ENCODE measurements at places on chromosomes 7 and 10.

DNA sequence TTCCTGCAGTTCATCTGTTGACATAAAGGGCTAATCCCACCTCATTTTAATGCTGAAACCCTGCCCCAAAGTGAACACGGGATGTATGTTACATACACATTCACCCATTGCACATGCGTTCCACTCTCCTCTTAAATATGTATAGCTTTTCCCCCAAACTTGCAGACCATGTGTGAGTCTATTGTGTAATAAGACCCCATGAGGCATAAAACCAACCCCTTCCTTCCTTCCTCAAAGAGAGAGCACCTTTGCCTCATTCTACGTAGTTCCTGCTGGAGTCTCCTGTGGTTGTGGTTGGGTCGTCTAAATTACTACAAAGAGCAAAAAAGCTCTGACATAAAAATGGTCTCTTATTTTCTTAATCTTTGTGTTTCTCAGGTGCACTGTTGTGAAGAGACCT, 345.7 kb upstream of the KLF6 start:
- no peak for DNase-seq

- DNase-seq: no peak
Observed at GRCh38 chr7:36979810-36980248, 255.5 kb upstream of the AOAH start.

DNA sequence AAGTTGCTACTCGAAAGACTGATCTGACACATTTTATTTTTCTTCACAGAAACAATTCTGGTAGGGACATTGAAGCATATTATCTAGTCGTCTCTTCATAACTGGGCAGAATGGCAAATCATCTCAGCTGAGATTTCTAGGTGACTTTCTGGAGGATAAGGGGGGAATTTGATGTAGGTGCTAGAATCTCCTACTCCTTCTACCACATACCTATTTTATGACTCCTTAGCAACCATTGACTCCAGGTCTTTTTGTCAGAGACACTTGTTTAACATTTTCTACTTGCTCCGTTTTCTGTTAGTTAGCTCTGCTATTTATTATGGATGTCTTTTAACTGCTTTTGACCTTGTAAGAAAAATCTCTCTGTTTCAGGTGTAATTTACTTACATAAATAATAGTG, 380.9 kb upstream of the SEMA3C start:
- no peak for DNase-seq

- no peak for DNase-seq
Observed at GRCh38 chr10:23197416-23197861, 5.3 kb downstream of the PTF1A start.

DNA sequence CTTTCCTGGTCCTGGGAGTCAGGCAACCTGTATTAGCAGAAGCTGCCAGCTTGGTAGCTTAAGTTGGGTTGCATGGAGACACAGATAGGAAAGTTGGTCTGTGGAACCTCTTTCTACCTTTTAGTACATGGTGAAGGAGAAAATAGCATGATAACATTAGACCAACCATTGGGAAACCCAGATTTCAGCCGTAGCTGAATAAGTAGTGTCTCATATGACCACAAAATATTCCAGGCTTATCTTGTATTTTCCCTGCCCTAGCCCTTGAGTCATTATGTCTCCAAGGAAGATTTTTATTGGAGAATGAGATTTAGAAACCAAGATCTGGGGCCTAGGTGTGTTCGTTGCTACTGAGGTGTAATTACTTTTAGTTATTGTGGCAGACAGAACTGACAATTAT, 67.2 kb downstream of the CCSER2 start:
- DNase-seq: no peak

GRCh38 chr7:135920478-135920877, 56.7 kb downstream of the MTPN start:
- no peak for DNase-seq

- DNase-seq: no peak
Observed at GRCh38 chr10:1483246-1483645, 254.1 kb downstream of the ADARB2 start.

DNA sequence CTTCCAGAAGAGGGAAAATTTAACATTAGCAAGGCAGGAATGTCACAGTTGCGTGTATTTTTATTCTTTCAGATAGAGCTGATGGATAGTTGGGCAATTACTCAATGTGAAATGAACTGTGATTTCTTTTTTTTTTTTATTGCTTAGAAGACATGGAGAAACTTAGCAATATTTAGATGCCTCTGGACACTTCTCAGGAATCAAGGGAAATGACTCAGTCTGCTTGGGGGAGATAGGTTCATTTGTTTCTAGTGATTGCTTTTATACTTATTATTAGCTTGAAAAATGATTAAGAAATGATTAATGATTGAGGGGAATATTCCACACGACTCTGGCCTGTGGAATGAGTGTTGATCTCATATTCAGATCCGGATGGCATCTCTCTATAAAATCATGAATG, 33.1 kb upstream of the TBX20 start:
- no peak for DNase-seq

DNA sequence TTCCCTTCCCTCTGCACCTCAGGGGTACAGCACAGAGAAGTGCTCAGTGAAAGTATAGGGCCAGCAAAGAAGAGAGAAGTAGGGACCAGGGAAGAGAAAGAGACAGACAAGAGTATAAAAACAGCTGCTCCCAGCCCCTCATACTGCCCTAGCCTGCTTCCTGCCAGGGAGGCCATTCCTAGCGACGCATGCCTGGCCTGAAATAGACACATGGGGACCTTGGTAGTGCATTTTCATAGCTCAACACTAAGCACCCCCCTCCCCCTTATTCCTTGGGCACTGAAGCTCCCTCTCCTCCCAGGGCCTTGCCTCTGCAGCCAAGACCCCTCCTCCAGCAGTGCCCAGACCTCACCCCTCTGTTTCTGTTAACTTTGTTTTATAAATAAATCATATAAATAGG, 64.7 kb downstream of the ZMIZ1 start:
- no peak for DNase-seq

GRCh38 chr10:35949811-35950211, 307.7 kb upstream of the FZD8 start:
- DNase-seq: no peak

GRCh38 chr7:132782777-132783640, 206.7 kb upstream of the PLXNA4 start:
- DNase-seq: peak; percentile 96

DNA sequence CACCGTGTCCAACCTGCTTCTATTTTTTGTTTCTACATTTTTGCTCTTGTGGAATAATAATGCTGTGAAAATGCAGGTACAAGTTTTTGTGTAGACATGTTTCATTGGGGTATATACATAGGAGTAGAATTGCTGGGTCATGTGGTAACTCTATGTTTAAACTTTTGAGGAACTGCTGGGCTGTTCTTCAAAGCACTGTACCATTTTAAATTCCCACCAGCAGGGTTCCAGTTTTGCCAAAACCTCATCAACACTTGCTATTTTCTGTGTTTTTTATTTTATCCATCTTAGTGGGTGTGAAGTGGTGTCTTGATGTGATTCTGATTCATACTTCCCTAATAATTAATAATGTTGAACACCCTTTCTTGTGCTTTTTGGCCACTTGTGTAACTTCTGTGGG, 138.6 kb downstream of the RGS10 start:
- DNase-seq: no peak

DNA sequence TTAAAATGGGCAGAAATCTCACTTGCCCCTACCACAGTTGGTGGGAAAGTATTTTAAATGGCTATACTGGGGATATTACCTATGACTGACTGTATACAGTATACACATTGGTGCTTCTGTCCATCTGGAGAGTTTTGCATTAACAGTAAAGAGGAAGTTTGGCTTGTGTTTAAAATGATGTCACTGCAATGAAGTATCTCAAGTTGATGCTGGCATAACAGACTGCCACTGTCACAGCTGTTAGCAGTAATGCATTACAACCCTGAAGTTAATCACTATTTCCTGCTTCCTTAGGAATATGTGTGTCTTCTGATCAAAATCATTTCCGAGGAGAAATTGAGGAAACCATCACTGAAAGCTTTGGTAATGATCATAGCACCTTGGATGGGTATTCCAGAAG, 1.9 kb downstream of the DKK1 start:
- peak; percentile 18 for DNase-seq

DNA sequence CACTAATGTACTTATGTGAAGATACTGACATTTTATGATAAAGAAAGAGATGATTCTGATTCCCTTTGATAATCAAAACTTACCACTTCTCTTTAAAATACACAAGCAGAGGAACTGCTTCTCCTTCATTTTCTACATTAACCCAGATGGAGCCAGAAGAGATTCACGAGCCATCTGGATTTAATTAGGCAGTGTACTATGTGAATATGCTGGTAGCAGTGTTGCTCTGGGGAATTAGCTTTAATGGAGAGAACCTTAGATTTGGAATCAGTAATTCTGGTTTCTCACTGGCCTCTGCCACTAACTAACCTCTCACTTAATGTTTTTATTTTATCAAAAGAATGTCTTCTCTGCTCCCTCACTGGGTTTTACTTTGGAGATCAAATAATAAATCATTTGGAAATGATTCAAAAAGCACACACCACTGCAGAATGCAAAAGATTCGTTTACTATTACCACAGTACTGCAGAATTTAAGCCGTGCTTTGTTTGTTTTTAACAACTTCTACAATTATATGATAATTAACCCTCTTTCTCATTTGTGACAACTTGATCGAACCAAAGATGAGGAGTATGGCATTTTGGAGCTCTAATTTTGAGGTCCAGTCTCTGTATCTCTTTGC, 77.5 kb upstream of the PHYHIPL start:
- peak; percentile 86 for DNase-seq

DNA sequence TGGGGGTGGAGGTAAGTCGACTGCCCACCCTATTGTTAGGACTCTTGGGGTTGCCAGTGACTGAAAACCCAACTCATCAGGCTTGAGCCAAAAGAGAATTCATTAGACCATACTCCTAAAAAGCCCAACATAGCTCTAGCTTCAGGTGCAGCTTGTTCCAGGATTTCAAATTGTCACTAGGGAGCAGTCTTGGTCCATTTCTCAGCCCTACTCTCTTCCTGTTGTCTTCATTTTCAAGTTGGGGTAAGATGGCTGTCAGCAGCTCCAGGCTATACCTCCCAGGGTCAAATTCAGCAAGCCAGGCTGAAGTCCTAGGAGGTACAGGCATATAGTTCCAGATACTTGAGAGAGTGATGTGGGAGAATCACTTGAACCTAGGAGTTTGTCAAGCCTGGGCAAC, 14.9 kb upstream of the COL13A1 start:
- DNase-seq: peak; percentile 32

- DNase-seq: no peak
Observed at GRCh38 chr7:110358028-110358427, 732.9 kb upstream of the LRRN3 start.

DNA sequence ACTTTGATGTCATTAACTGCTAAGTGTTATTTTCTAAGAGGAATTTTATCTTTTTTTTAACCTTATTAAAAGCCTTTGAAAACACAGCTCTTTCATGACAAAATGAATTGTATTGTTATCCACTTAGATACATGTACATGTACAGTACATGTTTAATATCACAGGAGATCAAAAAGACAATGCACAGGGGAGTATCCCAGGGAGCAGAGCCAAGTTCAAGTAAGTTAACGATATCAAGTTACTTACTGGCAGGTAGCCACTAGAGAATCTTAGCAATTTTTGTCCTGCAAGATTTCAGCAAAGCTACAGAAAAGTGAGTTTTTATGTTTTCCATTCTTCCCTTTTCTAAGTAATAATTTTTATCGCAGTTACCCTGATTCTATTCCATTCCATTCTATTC, 33.9 kb upstream of the ARL4A start:
- peak; percentile 41 for DNase-seq

GRCh38 chr7:128809363-128809762, 17.6 kb downstream of the CCDC136 start:
- no peak for DNase-seq

- peak; percentile 7 for DNase-seq
Observed at GRCh38 chr10:87578842-87579401, 74.2 kb downstream of the MINPP1 start.

- no peak for DNase-seq
Observed at GRCh38 chr10:31757831-31758230, 170.8 kb downstream of the ARHGAP12 start.

DNA sequence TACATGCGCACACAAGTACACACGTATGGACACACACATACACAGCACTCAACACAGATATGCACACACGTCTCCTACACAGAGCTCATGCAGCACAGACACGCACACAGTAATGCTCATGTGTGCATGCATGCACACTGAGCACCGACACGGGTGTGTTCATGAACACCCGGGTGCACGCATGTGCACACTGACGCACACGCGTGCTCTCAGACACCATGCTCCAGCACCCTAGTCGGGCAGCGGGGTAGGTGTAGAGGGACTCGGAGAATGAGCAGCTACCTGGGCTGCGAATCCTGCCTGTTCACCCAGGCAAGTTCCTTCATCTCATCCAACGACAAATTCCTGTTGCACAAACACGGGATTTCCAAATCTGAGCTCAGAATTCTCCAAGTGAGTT, 184.7 kb downstream of the MAD1L1 start:
- DNase-seq: no peak

DNA sequence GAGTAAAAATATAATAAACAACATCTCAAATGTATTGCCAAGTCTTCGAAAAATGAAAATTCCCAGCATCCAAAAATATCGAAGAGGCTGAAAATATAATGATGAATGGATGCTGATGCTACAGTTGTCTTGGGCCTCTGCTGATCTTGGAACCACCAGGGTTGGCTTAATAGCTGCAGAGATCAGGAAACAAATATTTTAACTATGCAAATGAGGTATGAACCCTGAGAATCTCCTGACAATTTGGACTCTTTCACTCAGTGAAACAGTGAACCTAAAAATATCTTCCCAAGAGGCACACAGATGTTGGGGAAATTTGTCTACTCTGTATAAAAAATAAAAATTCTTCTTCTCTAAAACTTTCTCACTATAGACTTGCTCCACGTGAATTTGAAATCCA, 97.7 kb upstream of the EGFR start:
- DNase-seq: no peak

DNA sequence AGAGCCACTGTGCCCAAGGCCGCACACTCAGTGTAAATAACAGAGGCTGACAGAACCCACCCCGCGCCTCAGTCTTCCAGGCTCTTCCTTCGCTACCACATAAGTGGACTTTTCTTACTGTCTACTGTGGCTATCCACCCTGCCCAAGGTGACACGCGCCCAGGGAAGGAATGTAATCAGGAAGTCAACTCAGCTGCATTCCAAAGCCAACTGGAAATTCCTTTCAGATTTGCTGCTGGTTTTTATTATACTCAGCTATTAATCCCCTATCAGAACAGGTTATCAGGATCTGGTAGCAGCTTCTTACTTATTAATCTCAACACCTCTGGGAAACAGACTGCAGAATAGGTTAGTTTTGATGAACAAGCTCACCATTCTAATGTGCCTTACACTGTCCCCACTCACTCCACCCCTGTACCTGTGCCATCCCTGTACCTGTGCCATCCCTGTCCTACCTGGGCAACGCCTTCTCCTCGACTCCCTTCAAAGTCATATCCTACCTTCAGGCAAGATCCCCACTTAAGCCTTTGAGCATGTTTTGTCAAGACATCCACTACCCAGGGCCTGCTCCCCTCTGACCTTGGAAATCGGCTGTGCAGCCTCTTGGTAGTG, 90.7 kb downstream of the NHLRC2 start:
- DNase-seq: peak; percentile 79
